ENCODE measurements at places on chromosomes 3 and 15.

GRCh38 chr3:157056035-157056434 lies 103.9 kb downstream of the CCNL1 start:
- no peak for DNase-seq

GRCh38 chr3:56783644-56784447 lies 17.9 kb downstream of the ARHGEF3 start:
- DNase-seq, result peak; percentile 57

- no peak for DNase-seq
These were observed 35.8 kb upstream of the THSD4 start for GRCh38 chr15:71079208-71080044.

- no peak for DNase-seq
These were observed 12.1 kb upstream of the CSRNP1 start for GRCh38 chr3:39165518-39165917.

GRCh38 chr3:185936814-185937688 lies 763 bp downstream of the TRA2B start:
- DNase-seq, result peak; percentile 74

DNA sequence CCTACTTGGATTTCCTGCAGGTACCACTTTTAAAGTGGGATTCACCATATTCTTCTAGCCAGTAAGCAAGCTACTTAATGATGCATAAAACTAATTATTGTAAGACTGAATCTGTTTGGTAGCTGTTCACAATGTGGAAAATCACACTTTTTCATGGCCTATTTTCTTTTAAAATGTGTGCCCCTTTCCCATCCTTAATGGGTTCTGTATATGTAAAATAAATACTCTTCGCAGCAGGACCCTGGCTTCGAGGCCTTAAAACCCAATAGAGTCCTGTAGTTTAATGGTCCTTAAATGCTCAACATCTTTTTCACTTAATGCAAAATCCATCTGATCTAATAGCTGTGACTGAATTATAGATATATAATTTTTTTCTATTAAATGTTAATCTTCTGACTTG lies 111.0 kb downstream of the UACA start:
- no peak for DNase-seq

GRCh38 chr15:40736575-40736974 lies 18.5 kb downstream of the RMDN3 start:
- DNase-seq, result no peak

DNA sequence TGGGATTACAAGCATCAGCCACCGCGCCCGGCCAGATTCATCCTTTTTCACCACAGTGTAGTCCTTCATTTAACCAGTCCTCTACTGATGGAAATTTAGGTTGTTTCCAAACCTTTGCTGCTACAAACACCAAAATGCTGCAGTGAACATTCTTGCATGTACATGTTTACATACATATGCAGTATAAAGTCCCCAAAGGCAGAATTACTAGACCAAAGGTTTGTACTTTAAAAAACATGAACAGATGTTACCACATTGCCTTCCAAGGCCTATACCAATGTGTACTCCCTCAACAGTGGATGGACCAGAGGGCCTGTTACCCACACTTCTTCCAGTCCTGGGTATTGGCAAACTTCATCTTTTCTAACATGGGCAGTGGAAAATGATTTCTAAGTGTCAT lies 51.0 kb downstream of the RLBP1 start:
- no peak for DNase-seq

- no peak for DNase-seq
These were observed 18.9 kb downstream of the RAP2B start for GRCh38 chr3:153180860-153181372.

- DNase-seq, result no peak
These were observed 43.9 kb downstream of the SRGAP3 start for GRCh38 chr3:9205345-9206143.

GRCh38 chr15:34721157-34721801 lies 33.5 kb downstream of the GJD2 start:
- DNase-seq, result no peak

GRCh38 chr15:29938361-29939335 lies 116.4 kb upstream of the TJP1 start:
- DNase-seq, result no peak

- DNase-seq, result no peak
These were observed 15.9 kb downstream of the PFN2 start for GRCh38 chr3:149954812-149955211.

- DNase-seq, result no peak
These were observed 1264.6 kb downstream of the NSUN3 start for GRCh38 chr3:95327478-95327877.

All from NK-92 treated with Interleukin-12 subunit alpha and Interleukin-12 subunit beta, amount 100 ng/mL, for 24 hours (cell line).